ENCODE measurements at places on chromosomes 4 and X.
A peak's percentile ranks its signal among the peaks of the same experiment; 100 is the strongest.

DNA sequence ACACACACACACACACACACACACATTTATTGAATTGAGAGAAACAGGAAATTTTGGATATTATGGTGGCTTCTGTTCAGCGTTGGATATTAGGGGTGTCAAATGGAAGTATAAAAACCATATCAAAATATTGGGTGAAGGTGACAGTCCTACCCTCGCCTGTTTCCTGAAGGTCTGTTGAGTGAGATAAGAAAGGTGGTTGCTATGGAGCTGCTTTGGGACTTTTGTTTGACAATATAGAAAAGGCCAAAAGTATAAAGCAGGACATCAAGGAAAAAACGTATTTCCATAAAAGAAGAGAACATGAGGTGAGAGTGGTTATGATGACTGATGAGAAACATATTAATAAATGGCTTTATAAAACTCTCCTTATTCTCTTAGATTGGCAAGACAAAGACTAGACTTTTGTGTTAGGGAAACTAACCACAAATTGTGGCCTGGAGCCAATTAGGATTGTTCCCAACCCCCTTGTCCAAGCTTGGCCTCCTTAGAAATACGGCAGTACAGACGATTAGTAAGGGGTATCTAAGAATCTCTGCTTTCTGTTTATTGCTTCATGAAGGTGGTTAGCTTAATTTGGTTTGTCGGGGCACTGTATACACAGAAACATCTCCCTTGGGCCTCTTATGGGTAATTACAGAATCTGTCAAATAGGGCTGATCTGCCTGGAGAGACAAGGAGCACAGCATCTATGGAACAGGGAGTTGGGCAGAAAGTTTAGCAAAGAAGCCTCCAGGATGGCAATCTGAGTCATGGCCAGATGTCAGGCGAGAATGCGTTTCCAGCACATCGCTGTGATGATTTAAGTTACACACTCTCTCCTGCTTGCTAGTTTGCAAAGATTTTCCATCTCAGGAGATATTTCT lies 198.0 kb downstream of the CBR4 start:
- H3K27me3 ChIP-seq = no peaks in the 10 kb centered on the region
- H3K36me3 ChIP-seq = no peaks in the 10 kb centered on the region
- DNase-seq = no peak
- H3K4me3 ChIP-seq = no peak overlapping the region

DNA sequence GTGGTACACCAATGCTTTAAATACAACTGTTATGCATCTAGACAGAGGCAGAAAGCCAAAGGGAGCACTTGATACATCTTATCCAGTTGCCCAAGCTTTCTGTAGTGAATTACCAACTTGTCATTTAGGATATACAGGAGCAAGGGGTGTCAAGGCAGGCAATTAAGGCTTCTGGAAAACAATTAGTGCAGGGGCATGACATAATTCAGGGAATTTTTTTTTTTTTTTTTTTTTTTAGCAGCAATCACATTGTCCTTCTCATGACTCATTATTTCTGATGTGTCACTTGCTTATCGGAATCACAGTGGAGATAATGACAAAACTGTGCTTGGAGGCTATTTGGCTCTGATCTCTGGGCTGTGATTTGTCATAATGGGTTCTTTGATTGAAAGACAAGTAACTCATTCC lies 259.5 kb downstream of the ARHGAP24 start:
- no peak for DNase-seq
- H3K27me3 ChIP-seq = no peaks in the 10 kb centered on the region
- H3K4me1 ChIP-seq = no peaks in the 10 kb centered on the region
- H3K27ac ChIP-seq = no peak overlapping the region
- no peaks in the 10 kb centered on the region for H3K36me3 ChIP-seq

DNA sequence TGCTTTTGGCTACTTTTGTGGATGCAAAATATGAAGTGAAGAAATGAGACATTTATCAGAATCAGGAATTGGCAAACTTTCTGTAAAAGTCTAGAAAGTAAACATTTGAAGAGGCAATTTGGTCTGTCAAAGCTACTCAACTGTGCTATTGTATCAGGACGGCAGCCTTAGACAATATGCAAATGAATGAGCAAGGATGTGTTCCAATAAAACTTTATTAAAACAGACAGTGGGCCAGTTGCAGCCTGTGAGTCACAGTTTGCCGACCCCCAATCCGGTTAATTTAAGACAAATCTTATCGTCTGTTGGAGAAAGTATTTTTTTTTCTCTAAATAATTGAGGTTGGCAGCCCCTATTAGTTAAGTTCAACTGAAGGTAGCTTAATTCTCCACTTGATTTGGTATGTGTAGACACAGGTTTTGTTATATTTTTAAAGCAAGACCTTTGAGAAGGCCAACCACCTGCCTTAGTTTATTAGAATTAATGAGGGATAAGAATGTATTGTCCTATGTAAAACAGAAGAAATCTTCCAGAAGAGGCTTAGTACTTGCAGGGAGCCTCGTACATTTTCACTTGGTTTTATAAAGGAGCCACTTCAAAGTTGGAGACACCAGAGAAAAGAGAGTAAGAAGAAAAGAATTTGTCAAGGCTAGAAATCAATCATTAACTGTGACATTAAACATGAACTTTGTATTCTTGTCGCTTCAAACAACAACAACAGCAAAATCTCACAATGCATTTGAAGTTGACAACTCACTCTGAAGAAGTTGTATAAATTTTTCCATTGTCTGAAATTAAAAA lies 81.6 kb upstream of the FAT1 start:
- H3K27me3 ChIP-seq = no peaks in the 10 kb centered on the region
- no peaks in the 10 kb centered on the region for H3K4me1 ChIP-seq
- no peaks in the 10 kb centered on the region for H3K36me3 ChIP-seq
- DNase-seq = no peak
- H3K27ac ChIP-seq = no peak overlapping the region
- H3K4me3 ChIP-seq = no peak overlapping the region

GRCh38 chr4:127533028-127533700 lies 99.6 kb upstream of the INTU start:
- H3K4me3 ChIP-seq = no peak overlapping the region
- H3K36me3 ChIP-seq = no peaks in the 10 kb centered on the region
- no peaks in the 10 kb centered on the region for H3K27me3 ChIP-seq
- no peaks in the 10 kb centered on the region for H3K4me1 ChIP-seq

GRCh38 chrX:8089141-8089540 lies 81.9 kb downstream of the VCX2 start:
- no peak overlapping the region for H3K4me3 ChIP-seq
- peaks cover 8% of the 10 kb centered on the region for H3K27me3 ChIP-seq
- no peak for DNase-seq

DNA sequence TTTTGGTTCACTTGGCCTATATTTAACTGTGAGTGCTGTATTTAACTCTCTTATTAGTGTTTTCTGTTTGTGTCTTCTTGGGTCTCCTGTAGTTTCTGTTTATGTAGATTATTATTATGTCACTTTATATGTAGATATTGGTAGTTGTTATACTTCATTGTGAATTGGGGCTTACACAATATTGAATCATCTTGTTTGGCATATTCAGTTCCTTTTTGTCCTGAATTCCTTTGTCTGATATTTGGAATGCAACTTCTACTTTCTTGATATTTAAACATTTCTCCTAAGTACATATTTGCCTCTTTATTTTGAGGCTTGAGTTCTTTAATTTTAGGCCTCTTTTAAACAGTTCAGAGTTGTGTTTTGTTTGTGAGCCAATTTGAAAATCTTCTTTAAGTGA lies 544.8 kb upstream of the ADGRL3 start:
- H3K36me3 ChIP-seq = no peaks in the 10 kb centered on the region
- no peak overlapping the region for H3K4me3 ChIP-seq
- no peaks in the 10 kb centered on the region for H3K4me1 ChIP-seq
- H3K27me3 ChIP-seq = no peaks in the 10 kb centered on the region
- DNase-seq = no peak

GRCh38 chrX:137945470-137945869 lies 379.5 kb downstream of the ZIC3 start:
- H3K27ac ChIP-seq = no peak overlapping the region
- no peak overlapping the region for H3K4me3 ChIP-seq
- no peak for DNase-seq
- no peaks in the 10 kb centered on the region for H3K4me1 ChIP-seq
- H3K36me3 ChIP-seq = no peaks in the 10 kb centered on the region

GRCh38 chr4:95599777-95600400 lies 51.1 kb upstream of the UNC5C start:
- no peak for DNase-seq
- H3K36me3 ChIP-seq = no peaks in the 10 kb centered on the region
- no peaks in the 10 kb centered on the region for H3K27me3 ChIP-seq
- H3K27ac ChIP-seq = no peak overlapping the region

DNA sequence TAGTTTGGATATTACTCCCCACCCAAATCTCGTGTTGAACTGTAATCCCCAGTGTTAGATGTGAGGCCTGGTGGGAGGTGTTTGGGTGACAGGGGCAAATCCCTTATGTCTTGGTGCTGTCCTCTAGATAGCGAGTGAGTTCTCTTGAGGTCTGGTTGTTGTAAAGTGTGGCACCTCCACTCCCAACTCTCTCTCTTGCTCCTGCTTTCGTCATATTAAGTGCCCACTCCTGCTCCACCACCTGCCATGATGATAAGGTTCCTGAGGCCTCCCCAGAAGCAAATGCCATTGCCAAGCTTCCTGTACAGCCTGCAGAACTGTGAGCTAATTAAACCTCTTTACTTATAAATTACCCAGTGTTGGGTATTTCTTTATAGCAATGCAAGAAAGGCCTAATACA lies 944.3 kb downstream of the ADGRL3 start:
- no peaks in the 10 kb centered on the region for H3K36me3 ChIP-seq
- H3K4me3 ChIP-seq = no peak overlapping the region
- no peak overlapping the region for H3K27ac ChIP-seq
- no peak for DNase-seq
- no peaks in the 10 kb centered on the region for H3K4me1 ChIP-seq
- H3K27me3 ChIP-seq = no peaks in the 10 kb centered on the region

GRCh38 chr4:17650406-17650805 lies 36.0 kb downstream of the MED28 start:
- peaks cover 16% of the 10 kb centered on the region for H3K36me3 ChIP-seq
- no peaks in the 10 kb centered on the region for H3K4me1 ChIP-seq
- H3K27ac ChIP-seq = no peak overlapping the region
- no peak for DNase-seq
- no peaks in the 10 kb centered on the region for H3K27me3 ChIP-seq

GRCh38 chr4:44544158-44544557 lies 95.5 kb upstream of the KCTD8 start:
- DNase-seq = no peak
- H3K27me3 ChIP-seq = no peaks in the 10 kb centered on the region
- no peak overlapping the region for H3K4me3 ChIP-seq
- no peak overlapping the region for H3K27ac ChIP-seq

DNA sequence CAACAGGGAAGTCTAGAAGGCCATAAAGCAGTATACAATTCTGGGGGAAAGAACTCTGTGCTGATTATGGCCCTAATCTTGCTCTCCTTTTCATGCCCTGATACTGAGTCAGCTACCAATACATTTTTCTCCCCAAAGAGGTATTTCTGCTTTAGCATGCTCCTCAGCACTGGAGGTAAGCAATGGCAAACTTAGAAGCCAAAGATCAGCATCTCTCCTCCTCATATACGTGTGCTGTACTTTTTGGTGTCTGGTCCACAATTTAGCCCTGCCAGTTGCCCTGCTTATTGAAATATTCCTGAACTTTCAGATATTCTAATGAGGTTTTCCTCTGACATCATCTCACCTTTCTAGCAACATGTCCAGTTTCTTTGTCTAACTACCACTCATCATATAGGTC lies 226.2 kb downstream of the FSTL5 start:
- no peak overlapping the region for H3K4me3 ChIP-seq
- no peaks in the 10 kb centered on the region for H3K27me3 ChIP-seq
- no peaks in the 10 kb centered on the region for H3K36me3 ChIP-seq
- DNase-seq = no peak

DNA sequence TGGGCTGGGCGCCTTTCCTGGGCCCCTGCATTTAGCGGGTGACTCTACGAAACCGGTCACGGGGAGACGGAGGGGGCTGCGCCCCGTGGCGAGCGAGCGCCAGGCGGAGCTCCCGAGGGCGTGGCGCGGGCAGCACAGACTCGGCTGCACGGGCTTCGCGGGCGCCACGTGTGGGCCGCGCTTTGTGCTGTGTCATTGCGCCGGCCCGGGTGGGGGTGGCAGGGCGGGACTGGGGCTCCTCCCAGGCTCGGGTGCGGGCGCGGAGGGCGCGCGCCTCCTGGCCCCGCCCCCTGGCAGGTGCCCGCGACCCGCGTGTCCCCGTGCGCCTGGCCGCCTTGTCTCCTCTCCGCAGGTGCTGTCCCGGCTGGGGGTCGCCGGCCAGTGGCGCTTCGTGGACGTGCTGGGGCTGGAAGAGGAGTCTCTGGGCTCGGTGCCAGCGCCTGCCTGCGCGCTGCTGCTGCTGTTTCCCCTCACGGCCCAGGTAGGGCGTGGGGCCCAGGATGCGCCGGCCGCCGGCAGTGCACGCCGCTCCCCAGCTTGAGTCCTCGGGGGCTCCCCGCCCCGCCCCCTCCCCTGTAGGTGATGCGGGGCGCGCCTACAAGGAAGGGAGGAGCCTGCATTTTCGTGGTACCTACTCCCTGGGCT lies 651 bp downstream of the UCHL1 start:
- no peak for DNase-seq
- peaks cover 16% of the 10 kb centered on the region for H3K4me1 ChIP-seq
- peak overlapping the region; percentile 83 for H3K4me3 ChIP-seq
- peaks cover 12% of the 10 kb centered on the region for H3K36me3 ChIP-seq
- no peaks in the 10 kb centered on the region for H3K27me3 ChIP-seq

DNA sequence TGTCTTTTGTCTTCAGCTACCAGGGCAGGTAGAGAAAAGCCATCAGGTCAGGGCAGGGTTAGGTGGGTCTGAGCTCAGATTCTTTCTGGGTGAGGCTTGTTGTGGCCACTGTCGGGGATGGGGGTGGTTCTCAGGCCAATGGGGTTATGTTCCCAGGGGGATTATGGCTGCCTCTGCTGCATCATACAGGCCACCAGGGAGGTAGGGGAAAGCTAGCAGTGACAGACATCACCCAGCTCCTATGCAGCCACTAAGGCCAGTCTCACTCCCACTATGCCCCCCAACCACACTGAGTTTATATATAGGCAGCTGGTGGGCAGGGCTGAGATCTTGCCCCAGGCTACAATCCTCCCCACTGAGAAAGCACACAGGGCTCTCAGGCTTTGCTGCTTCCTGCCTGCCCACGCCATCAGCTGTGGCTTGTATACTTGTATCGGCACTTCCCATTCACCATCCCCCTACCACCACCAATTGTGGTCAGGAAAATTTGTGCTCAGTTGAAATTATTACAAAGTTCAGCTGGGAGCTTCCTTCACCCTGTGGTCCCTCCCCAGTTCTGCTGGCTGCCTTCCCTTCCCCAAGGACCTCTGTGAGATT lies 72.6 kb upstream of the PTPN13 start:
- no peaks in the 10 kb centered on the region for H3K4me1 ChIP-seq
- no peak overlapping the region for H3K4me3 ChIP-seq
- H3K27ac ChIP-seq = no peak overlapping the region
- H3K36me3 ChIP-seq = no peaks in the 10 kb centered on the region
- no peaks in the 10 kb centered on the region for H3K27me3 ChIP-seq

- H3K27me3 ChIP-seq = no peaks in the 10 kb centered on the region
- peaks cover 26% of the 10 kb centered on the region for H3K4me1 ChIP-seq
- peak; percentile 85 for DNase-seq
- peak within 1 kb of the TSS; percentile 96 for H3K27ac ChIP-seq
- peak within 1 kb of the TSS; percentile 99 for H3K4me3 ChIP-seq
These were observed at the start of gene FAT4 for GRCh38 chr4:125314676-125315575. Gene FAT4, plus strand, starts transcription at chr4:125314955. Its CDS starts 1,457 bp downstream, at chr4:125316412.

All from spinal cord (tissue), 10 donors.